ENCODE measurements at places on chromosomes 4 and X.

- no peak for DNase-seq
These were observed 625.3 kb upstream of the PCDH7 start for GRCh38 chr4:30094887-30095286.

DNA sequence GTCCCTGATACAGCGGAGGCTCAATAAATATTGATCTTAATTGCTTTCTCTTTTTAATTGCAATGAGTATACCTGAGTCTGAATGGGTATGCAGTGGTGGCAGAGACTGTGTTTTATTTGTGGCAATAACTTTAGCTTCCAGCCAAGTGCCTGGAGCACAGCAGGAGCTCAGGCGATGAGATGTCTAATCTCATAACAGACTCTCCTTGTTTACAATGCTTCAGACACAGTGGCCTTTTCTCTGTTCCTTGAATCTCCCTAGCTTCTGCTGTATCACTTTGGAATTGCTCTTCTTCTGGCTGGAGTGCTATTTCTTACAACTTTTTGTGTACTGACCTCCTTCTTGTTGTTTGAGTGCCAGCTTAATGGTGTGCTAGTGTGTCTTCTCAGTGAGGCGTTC, 91.5 kb upstream of the UNC5C start:
- peak; percentile 46 for DNase-seq

DNA sequence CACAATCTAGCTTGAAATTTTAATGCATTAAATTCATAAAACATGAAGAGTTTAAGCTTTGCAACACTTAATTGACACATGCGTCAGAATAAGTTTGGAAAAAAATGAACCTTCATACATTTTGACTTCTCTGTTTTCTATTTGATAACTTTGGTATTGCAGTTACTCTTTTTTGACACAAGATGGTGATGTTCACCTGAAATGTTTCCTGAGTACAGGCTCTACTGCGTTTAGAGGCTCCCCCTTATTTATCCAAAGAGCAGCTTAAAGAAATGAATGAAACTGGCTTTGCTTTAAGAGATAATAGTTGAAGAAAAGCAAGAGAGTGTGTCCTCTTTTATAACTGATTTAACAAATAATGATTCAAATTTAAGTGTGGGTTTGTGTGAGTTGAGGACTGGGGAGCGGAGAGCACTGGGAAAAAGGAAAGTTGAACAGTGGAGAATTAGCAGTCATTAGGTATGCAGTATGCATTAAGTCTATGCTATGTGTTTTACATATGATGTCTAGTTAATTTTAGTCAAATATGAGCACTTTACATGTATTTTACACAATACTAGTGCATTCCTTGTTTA, 180.6 kb upstream of the NUDT6 start:
- no peak for DNase-seq

- peak; percentile 25 for DNase-seq
These were observed 17.1 kb upstream of the PAGE2B start for GRCh38 chrX:55057675-55058249.

DNA sequence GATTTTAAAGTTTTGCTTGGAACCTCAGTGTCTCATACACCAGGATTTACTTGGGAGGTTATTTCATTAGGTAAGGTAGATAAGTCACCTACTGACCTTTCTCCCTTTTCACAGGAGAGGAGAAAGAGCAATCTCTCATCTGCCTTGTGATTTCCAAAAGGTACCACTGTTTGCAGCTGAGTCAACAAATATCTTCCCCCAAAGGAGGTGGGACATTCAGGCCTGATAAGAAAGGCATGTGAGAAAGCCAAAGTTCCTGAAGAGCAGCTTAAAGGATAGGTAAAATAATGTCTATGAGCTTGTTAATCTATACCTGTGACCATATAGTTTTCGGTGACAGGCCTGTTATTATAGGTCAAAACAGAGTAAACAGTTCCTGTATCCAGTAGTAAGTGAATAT, 45.0 kb downstream of the FAM47B start:
- no peak for DNase-seq

- no peak for DNase-seq
These were observed 251.0 kb upstream of the GPC4 start for GRCh38 chrX:133666256-133666655.

DNA sequence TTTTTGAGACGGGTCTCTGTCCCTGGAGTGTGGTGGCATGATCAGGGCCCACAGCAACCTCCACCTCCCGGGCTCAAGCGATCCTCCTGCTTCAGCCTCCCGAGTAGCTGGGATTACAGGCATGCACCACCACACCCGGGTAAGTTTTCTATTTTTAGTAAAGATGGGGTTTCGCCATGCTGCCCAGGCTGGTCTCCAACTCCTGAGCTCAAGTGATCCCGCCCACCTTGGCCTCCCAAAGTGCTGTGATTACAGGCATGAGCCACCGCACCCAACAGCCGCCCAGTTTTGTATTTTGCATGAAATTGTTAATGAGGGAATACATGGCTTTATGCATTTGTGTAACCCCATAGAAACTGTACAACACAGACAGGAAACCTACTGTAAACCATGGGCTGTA, 2.8 kb upstream of the ARHGAP4 start:
- DNase-seq, result no peak

DNA sequence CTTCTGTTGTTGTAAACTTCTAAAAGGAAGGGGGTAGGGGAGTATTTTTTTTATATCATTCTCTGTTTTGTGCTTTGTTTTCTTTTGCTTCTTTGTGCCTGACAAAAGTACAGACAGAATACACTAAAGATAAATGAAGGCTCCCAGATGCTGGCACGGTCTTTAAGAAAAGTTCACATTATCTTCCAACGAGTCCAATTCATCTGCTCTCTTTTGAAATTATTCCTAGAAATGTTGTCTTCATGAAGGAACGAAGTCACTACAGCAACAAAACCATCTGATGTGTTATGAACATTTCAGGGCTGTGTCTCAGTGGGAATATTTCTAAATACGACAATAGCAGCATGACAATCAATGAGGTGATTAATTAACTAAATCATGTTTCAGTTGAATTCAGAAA, 813.8 kb upstream of the HTR2C start:
- no peak for DNase-seq

GRCh38 chrX:39450234-39450977, 647.4 kb downstream of the BCOR start:
- no peak for DNase-seq

GRCh38 chrX:1502241-1502640, 34.7 kb downstream of the P2RY8 start:
- no peak for DNase-seq

DNA sequence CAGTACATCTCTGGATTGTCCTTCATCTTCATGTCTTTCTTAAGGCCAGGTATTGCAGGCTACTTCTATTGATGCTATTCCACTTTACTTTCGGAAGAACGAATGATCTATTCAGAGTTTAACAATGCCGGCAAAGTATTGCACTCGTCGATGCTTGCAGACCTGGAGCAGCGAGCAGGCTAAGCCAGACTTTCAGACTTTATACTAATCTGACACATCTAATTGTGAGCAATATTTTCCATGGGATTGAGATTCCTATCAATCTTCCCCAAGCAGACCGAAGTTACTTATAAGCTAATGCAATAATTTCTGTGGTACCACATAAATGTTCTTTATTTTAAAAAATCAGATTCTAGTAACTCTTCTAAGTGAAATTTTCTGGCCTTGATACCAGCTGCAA, 1.6 kb downstream of the EMCN start:
- no peak for DNase-seq

GRCh38 chr4:140497405-140497746, 717 bp downstream of the MGAT4D start:
- DNase-seq, result peak; percentile 13

- DNase-seq, result no peak
These were observed 102.0 kb downstream of the ARSF start for GRCh38 chrX:3143043-3143799.

DNA sequence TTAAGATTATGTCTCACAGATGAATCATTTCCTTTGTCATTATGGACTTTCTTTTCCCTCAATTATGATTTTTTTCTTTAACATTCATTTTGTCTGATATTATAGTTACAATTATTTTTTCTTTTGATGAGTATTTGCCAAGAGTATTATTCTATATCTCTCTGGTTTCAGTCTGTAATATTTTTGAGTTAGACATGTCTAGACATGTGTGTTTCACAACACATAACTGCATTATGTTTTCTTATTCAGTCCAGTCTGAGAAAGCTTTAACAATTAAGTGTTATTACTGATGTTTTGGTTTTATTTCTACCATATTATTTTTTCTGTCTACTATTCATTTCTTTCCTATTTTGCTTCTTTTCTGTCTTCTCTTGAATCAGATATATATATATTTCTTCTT, 108.3 kb upstream of the MID1IP1 start:
- no peak for DNase-seq

DNA sequence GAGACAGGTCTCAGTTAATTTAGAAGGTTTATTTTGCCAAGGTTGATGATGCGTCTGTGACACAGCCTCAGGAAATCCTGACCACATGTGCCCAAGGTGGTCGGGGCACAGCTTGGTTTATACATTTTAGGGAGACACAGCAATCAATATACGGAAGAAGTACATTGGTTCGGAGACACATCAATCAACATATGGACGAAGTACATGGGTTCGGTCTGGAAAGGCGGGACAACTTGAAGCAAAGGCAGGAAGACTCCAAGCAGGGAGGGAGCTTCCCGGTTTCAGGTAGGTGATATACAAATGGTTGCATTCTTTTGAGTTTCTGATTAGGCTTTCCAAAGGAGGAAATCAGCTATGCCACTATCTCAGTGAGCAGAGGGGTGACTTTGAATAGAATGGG, 225.2 kb upstream of the ZFP42 start:
- DNase-seq, result peak; percentile 46

GRCh38 chrX:2898846-2899512, 30.2 kb downstream of the ARSD start:
- no peak for DNase-seq

- no peak for DNase-seq
These were observed 15.0 kb downstream of the RGN start for GRCh38 chrX:47093248-47093647.

GRCh38 chrX:36961590-36961989, 46.6 kb upstream of the FAM47C start:
- no peak for DNase-seq

DNA sequence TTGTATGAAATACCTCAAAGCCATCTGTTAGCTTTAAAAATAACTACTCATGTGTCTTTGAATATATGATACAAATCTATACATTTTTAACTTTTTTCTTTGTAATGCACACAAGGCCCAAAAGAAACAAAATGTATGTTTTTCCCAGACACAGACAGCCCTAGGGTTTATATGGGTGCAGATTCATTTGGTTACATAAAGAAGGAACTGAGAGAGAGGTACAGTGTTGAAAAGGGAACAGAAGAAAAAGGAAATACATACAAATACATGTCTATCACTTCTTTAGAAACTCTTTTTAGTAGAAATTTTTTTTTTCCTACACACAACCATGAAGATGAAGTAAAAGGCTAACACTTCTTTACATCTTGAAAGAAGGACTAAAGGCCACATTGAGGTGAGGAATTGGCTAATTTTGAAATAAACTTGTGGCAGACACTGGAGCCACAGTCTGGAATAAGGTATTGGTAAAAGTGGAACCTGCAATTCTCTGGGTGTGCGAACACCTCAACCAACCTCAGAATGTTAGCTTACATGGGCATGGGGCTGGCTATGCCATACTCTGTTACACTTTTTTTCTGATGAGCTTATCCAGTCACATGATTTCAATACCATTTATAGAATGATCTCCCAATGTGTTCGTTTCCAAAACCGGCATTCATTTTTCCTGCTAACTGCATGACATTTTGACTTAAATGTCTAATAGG, 67.9 kb downstream of the FAM47C start:
- no peak for DNase-seq

DNA sequence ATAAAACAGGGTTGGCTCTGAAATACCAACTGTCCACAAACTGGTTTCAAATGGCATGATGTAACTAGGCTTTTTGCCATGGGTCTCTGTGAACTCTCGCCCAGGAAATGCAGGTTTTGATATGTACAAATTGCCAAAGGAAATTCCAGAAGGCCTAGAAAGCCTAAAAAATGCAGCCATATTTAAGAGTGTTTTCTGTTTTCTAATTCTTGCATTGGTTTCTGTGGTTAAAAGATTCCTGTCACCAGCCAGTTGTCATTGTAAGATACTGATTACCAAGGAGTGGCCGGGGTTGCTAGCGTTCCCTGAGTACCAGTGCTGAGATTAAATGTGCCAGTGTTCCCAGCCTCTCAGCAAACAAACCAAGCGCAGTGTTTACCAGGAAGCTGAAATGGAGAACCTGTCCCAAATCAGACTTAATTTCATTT, 53.9 kb upstream of the SORBS2 start:
- no peak for DNase-seq

DNA sequence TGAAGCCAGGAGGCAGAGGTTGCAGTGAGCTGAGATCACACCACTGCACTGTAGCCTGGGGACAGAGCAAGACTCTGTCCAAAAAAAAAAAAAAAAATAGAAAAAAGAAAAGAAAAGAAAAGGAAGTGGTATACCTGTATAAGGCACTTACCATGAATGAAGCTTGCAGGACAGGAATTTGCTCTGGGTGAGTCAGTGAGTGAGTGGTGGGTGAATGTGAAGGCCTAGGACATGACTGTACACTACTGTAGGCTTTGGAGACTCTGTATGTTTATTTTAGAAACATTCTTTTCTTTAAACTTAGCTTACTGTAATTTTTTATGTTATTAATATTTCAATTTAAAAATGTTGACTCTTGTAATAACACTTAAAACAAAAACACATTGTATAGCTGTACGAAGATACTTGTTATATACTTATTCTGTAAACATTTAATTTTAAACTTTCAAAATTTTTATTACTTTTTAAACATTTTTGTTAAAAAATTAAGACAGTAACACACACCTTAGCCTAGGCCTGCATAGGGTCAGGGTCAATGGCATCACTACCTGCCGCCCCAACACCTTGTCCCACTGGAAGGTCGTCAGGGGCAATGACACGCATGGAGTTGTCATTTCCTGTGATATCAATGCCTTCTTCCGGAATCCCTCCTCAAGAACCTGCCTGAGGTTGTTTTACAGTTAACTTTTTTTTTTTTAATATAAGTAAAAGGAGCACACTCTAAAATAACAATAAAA, 78.7 kb downstream of the CLNK start:
- DNase-seq, result no peak

GRCh38 chr4:52894443-52894842, 32.3 kb downstream of the RASL11B start:
- no peak for DNase-seq

- no peak for DNase-seq
These were observed 18.0 kb downstream of the ARHGAP10 start for GRCh38 chr4:147749811-147750321.

DNA sequence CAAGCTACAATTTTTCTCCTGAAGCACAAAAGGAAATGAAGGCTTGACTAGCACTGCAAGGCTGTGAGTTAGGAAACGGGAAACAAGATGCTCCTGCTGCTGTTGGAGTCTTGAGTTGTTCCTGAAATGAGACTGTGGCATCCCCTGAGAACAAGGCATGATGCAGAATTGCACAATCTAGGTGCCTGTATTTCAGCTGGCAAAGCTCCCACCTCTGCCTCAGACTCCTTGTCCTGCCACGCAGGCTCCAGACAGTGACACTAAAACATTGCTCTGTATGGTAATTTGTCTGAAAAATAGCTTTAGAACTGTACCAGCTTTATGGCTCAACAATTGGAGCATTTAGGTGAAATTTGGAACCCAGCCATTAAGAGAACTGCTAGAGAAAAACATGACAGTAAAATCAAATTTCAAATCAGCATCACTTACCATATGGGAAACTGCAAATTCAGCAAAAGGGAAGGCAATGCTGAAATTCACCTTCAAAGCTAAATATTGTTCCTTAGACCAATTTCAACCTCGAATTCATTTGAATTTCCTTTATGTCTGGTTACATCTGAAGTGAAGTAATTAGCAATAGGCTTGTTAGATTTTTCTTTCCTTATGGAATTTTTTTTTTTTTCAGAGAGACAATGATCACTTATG, 103.4 kb downstream of the MFAP3L start:
- DNase-seq, result no peak

Data from testis (tissue), 5 donors.